Left renal cortex interstitium (tissue), 4 donors: ENCODE measurements at places on chromosomes 16 and 17.

- no peak for DNase-seq
These were observed 539 bp upstream of the KRTAP4-8 start for GRCh38 chr17:41098481-41098880.

DNA sequence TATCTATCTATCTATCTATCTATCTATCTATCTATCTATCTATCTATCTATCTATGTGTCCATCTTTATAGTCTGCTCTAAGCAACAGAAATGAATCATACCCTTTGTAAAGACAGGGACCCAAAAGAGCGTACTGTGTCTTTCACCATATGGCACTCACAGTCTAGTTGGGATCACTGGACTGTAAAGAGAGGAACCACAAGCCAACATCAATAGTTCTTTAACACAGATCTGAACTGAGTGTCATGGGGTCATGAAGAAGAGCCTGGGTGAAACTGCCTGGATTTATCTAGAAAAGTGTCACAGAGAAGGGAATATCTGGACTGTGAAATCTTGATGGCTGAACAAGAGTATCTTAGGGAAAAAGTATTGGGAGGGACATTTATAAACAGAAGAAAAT, 619.1 kb upstream of the SOX9 start:
- no peak for DNase-seq

- DNase-seq: no peak
These were observed 23.5 kb downstream of the XPO6 start for GRCh38 chr16:28188085-28188916.

- no peak for DNase-seq
These were observed 497.8 kb downstream of the HS3ST4 start for GRCh38 chr16:26189536-26189935.

DNA sequence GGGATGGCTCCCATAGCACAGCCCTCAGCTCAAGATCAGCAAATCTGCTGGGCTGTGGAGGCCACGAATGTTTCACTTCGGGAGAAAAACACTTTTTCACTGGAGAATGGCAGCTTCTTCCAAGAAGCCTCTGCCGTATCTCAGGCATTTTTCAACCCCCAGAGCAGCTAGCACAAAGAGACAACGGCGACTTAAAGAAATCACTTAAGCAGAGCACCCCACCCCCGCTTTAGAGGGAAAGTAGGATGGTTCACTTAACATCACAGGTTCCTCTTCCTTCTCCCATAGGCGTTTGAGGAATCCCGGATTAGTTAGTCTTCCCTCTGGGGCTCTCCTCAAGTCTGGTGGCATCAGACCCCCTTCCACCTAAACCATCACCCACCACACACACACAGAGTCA, 27.6 kb downstream of the CYB561 start:
- DNase-seq: no peak

GRCh38 chr16:85583491-85584181, 29.5 kb upstream of the GSE1 start:
- no peak for DNase-seq

DNA sequence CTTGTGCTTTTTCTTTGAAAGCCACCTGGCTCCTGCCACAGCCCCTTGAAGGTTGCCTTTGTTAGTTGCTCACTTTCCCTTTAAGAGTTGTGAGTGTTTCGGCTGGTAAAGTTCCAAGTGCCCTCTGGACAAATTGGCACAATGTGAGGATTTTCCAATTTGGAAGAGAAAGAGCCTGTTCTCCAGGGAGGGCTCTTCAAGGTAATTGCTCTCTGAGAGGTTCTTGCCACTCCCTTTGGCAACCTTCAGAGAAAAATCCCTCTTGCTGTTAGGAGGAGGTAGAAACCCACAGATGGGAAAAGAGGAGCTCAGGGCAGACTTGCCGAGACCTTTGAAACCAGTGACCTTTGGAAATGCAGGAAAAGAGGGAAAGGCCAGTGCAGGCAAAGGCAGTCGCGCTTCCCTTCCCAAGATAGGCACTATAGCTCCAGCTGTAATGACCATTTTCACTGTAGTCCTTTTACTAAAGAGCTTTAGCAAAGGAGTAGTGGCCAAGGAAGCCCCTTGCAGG, 49.0 kb upstream of the AKAP1 start:
- no peak for DNase-seq

GRCh38 chr17:62950067-62950466, 16.0 kb upstream of the TANC2 start:
- no peak for DNase-seq

- DNase-seq: no peak
These were observed 331.3 kb downstream of the SEC14L1 start for GRCh38 chr17:77471984-77472461.

DNA sequence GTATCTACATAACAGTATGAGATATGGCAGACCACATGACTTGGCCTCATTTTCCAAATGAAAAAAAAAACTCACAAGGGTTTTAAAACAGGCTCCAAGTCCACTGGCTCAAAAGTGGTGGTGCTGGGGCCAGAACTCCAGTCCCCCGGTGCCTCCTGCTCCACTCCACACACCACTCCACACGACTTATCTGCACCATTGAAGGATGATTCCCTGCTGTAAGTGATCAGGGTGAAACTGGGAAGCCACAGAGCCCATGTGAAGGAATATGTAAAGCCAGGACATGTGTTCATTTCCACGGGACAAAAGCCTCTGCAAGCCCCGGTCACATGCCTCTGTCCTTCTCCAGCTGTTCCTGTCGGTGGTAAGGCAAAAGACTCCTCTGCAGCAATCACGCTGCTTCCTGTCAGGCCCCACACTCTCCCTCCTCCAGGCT, 97.2 kb downstream of the ZNF18 start:
- DNase-seq: no peak

DNA sequence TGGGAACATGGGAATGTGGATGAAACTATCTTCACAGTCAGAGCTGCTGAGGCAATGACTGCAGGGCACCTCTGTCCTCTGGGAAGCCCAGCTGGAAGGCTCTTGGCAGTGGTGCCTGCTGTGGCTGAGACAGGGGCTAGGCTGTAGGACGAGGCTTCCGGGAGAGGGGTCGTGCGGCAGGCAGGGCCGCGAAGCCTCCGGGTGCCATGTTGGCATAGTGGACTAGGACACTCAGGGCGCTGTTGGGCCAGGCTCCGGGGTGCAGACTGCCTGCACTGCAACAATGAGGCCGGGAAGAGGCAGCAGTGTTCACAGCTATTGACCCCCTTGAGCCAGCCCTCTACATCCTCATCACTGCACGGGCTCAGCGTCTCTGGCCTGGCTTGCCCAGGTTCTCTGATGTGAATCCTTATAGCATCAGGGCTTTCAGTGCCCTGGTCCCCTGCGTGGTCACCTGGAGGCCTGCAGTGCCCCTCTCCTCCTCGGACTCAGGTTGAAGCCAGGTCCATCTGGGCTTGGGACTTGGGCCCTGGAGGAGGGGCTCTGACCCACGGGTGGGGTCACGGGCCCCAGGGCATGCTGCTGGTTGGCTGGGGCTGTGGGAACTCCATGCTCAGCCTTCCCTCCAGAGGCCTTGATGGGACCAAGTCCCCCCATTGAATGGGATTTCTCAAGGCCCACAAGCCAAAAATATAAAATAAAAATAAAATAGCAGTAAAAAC, 91.6 kb downstream of the TNFRSF13B start:
- DNase-seq: no peak

- no peak for DNase-seq
These were observed 23.1 kb downstream of the LITAFD start for GRCh38 chr16:8905168-8905762.

DNA sequence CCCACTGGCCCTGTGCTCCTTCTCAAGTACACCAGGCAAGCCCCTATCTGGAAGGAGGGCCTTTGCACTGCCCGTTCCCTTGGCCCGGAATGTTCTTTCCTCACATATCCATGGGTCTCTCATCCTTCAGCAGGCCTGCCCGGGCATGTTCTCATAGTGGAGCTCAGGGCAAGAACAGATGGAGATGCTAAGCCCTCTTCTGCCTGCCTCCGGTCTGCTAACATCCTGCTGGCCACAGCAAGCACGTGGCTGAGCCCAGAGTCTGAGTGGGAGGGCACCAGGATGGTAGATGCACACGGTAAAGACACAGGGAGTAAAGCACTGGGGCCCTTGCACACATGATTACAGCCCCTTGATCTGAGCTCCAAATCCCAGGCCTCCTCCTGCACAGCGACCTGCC, 19.8 kb upstream of the ANKRD40CL start:
- no peak for DNase-seq

DNA sequence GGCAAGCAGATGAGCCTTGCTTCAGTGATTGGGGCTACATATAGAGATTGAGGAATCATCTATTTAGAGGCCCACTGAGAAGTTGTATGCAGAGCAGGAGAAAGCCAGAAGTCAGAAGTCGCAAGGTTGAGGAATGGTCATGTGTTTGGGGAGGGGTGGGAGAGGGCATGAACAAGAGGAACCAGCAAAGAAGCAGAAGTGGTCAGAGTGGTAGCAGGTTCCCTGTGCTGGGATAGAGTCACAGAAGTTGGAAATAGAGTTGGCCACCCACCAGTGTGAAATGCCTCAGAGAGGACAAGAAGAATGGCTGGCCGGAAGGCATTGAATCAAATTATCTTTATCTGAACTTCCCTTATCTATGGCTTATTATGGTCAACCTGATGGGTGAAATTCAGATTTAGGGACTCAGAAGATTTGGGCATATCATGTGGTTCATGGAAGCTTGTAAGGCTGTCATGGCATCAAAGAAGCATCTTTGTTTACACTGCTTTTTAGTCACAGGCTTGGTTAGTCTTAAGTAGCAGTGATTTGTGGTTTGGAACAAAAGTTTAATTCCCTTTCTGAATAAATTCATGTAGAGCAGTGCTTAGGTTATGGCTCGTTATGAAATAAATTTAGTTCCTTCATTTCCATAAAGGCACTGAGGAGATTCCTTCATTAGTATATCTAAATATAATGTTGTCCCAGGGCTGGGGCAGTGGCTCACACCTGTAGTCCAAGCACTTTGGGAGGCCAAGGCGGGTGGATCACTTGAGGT, 19.7 kb downstream of the MAP3K3 start:
- no peak for DNase-seq

- DNase-seq: no peak
These were observed 150.0 kb downstream of the MSI2 start for GRCh38 chr17:57406131-57406980.

GRCh38 chr16:81214745-81215166, 23.7 kb upstream of the BCO1 start:
- no peak for DNase-seq

DNA sequence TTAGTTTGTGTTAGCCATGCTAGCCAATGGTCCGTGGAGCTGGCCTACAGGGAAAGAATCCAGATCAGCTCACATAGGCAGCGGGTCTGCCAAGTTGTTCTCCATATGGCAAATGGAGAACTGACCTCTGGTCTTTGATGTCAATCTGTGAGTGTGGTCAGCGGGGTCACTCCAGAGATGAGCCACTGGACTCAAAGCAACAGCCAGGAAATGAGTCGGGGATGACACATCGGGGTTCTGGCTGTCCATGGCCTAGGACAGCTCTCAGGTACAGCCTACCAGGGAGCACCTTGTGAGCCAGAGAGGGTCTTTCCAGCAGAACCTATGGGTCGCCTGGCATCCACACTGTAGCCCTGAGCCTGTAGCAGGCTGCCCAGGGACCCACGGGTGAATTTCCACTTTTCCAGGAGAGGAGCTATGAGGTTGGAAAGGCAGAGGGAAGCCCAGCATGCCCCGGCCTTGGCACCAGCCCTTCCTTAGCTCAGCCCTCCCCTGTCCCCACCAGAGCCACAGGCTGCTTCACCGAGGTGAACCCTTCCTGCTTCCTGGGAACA, 203.0 kb upstream of the TNRC6C start:
- DNase-seq: no peak

GRCh38 chr17:70820276-70820675, 650.9 kb downstream of the KCNJ2 start:
- no peak for DNase-seq

DNA sequence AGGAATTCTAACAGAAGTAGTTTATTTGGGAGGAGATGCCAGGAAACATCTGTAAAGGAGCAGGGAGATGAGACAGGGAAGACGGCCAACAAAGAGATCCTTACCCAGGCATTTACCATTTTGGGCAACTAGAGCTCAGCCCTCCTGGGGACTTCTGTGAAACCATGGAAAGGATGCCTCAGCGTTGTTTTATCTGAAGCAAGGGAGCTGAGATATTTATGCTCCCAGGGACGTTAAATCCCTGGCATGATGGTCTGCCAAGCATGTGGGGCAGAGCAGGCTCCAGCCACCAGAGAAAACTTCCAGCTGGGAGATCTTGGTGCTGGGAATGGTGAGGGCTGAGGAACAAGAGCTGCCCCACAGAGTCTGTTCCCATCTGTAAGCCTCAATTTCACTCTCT, 114.8 kb upstream of the FOXF1 start:
- no peak for DNase-seq

- DNase-seq: no peak
These were observed 240.0 kb downstream of the C16orf95 start for GRCh38 chr16:87076950-87077749.

DNA sequence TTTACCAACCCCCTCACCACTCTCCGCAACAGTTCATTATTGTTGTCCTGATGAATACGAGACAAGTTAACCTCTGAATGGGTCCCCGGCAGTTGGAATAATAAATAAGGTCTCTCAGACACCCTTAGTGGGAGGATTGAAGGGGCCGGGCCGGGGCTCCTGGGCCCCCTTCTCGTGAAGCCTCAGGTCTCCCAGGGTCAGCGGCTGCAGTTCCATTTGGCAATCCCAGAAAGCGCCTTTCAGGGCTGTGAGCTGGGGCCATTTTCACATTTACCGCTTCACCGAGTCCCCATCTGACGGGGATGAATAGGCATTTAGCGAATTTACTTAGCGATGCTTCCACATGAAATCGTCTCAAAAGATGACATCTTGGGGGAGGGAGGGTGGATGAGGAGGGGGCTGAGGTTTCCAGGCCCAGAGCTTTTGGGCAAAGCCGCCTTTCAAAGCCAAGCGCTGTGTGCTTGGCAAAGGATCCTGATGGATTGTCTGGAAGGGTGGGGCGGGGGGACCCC, 309.8 kb downstream of the XYLT1 start:
- no peak for DNase-seq

DNA sequence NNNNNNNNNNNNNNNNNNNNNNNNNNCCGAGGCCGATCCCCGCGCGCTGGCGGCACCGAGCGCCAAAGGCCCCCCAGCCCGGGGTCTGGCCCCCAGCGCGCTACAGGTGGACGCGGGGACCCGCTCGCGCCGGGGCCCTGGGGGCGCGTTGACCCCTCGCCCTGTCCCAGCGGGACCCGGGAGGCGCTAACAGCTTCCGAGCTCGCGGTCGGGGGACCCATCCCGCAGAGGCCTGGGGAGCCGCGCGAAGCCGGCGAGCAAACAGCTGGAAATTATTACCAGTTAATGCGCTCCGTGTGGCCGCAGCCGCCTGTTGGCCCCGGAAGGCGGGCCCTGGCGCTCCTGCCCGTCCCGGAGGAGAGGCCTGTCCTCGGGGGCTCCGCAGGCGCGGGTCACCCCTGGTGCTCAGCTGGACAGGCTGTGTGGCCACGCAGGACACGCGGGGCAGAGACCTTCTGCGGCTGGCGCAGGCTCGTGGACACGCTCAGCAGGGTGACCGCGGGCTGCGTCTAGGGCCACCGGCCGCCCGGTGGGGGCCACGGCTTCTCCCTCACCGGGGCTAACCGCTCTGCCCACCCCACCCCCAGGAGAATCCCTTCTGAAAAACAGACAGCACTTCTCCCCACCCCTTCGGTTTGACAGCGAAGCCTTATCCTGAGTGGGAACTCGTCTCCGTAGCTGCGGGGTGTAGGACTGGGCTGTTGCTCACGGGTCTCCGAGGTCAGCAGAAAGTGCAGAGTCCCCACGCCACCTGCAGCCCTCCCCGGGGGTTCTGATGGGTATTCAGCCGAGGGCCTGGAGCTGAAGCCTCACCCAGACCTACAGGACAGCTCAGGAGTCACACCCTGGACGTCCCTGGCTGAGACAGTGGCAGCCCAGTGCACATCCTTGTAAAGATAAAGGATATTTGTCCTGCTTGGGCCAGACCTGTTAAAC, 138.7 kb upstream of the RPH3AL start:
- peak; percentile 59 for DNase-seq
